AG09319 (cell line): ENCODE measurements at places on chromosomes 2 and 18.

- DNase-seq: no peak
Observed at GRCh38 chr18:23645568-23646175, 17.0 kb downstream of the ANKRD29 start.

- no peak for DNase-seq
Observed at GRCh38 chr2:1868683-1869141, 124.4 kb upstream of the PXDN start.

- no peak for DNase-seq
Observed at GRCh38 chr2:96927405-96928171, 57.7 kb upstream of the SEMA4C start.

DNA sequence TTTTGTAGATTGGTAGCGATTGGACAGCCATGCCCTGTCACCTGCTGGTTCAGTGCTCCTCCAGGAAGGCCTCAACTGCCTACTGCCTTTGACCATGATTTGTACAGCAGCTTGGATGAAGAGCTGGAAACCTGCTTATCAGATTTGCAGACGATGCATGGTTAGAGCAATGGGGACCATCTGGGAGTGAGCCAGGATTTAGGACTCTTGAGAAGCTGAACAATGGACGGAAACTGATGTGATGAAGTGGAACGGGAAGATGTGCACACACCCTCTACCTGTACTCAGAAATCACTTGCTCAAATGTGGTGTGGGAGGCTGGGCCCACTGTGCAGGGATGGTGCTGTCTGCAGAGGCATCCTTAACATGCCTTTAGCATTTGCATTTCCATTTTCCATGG, 57.2 kb downstream of the NCK2 start:
- no peak for DNase-seq

- no peak for DNase-seq
Observed at GRCh38 chr2:127302168-127302567, 8.2 kb upstream of the ERCC3 start.
